ENCODE measurements at places on chromosomes 6 and 20.

GRCh38 chr6:259901-260508 is 32.3 kb upstream of the DUSP22 start:
- no peak for DNase-seq

- DNase-seq: no peak
These were observed 147.5 kb upstream of the TSHZ2 start for GRCh38 chr20:52824494-52825216.

DNA sequence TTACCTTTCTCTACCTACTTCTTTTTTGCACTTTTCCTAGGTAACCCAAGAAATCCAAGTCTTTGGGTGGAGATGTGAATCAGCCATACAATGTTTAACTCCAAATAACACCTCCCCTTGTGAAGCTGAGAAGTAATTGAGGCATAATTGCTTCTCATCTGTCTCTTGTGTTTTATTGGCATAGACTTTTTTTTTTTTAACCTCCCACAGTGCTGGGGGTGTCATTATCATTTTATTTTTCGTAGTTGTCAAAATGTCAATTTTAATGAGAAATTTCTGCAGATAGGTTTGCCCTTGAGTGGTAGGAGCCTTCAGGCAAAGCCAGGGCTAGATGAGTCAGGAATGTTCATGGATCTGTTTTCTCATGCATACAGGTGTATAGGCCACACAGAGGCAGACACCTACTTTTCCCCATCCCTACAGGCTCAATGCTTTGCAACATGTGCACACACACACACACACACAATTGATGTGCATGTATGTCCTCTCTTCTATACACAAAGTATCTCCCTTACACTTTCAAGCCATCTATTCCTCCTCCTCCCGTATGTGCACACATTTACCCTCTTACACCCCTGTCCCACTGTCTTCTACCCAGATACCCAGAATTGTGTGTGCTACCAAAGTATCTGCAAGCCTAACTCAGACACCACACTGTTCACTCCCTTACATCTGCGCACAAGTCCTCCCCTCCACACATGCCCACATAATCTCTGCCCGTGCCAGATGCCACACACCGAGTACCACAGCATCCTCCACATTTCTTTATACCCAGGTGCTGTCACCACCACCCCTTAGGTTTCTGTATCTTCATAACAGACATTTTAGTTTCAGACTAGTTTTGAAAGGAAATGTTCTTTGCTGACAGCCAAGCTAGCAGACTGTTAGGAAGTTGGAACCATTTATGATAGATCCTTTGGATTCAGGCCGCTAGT is 22.0 kb downstream of the RALY start:
- no peak for DNase-seq

- no peak for DNase-seq
These were observed 171.6 kb upstream of the SMLR1 start for GRCh38 chr6:130655586-130655985.

GRCh38 chr6:83221276-83221675 is 28.1 kb downstream of the RWDD2A start:
- no peak for DNase-seq

DNA sequence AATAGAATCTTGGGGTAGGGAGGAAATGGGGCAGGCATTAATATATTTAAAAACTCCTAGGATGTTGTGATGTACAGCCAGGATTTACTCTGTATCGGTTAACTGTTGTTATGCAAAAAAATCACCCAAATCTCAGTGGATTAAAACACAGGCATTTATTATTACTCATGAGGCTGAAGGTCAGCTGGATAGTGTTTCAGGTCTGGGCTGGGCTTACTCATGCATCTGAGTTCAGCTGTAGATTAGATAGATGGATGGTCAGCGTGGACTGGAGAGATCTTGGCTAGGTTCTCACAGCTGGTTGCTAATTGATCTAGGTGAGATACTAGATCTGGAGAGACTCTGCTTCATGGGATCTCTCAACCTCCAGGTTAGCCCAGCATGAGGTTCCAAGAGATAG is 131.4 kb downstream of the BTBD3 start:
- DNase-seq: no peak

- DNase-seq: no peak
These were observed 230.7 kb upstream of the MARCKS start for GRCh38 chr6:113626475-113626874.

DNA sequence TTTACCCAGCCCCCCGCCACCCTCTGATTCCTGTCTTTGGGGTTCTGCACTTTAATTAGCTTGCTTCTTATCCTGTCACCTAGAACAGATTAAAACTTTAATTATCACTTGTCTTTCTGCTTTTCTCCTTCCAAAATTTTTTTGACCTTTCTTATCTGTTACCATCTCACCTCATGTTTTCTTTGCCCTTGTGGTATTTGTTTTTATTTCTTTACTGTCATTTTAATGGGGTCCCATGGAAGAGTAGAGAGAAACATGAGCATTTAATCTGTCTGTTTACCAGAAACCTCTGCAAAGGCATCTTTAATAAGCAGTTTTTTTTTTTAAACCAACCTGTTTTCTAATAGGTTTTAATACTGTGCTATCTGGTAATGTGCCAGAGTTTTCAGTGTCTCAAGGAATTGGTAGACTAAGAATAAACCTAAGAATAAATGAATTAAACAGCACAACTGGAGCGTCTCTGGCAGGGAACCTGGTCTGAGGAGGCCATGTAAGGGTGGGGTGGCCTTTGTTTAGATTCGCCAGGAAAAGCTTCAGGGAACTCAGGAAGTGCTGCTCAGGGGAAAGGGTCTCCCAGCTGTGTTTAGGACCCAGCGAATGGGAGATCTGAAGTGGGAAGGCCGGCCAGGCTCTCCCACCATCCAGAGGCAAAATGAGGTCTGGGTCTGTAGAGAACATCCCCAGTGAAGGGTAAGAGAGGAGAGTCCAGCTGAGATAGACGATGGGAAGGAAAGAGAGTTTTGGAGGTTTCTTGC is 69.8 kb downstream of the ARID1B start:
- no peak for DNase-seq

- peak; percentile 78 for DNase-seq
These were observed at the start of gene BRPF3 for GRCh38 chr6:36196113-36196879. BRPF3 (plus strand) TSS chr6:36196744; CDS start chr6:36200323, 3,579 bp downstream.

GRCh38 chr20:4901031-4901818 is 100.1 kb downstream of the SLC23A2 start:
- DNase-seq: no peak

DNA sequence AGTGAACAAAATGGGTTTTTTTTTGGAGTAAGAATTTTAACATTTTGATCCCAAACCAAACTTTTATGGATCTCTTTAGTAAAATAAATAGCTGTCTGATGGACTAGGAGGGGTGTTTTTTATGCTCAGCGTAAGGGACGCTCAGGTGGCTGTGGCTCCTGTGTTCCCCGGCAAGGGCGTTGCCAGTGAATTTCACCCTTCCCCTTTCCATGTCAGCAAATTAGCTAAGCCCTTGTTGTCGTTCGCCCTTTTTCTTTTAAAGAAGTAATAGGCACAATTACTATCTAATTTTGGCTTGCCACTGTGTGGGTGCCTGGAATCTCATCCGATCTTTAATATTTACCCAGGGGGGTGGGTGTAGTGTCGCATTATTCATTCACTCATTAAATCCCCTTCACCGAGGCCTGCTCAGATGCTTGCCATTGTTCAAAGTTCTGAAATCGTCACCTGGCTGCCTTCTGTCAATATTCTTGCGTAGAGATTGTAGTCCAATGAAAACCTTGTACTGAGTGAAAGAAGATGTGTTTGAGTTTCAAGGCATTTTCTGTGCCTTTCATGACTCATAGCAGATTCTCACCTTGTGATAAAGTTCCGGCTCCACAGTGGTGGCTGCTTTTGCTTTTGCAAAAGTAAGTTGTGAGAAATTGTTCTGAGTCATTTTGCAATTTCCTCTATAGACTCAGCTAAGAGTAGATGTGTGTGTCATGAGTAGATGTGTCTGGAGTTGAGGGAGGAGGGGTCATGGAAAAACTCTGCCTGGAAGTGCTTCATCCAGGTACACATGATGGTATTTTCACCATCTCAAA is 40.0 kb upstream of the CLDN20 start:
- peak; percentile 47 for DNase-seq

DNA sequence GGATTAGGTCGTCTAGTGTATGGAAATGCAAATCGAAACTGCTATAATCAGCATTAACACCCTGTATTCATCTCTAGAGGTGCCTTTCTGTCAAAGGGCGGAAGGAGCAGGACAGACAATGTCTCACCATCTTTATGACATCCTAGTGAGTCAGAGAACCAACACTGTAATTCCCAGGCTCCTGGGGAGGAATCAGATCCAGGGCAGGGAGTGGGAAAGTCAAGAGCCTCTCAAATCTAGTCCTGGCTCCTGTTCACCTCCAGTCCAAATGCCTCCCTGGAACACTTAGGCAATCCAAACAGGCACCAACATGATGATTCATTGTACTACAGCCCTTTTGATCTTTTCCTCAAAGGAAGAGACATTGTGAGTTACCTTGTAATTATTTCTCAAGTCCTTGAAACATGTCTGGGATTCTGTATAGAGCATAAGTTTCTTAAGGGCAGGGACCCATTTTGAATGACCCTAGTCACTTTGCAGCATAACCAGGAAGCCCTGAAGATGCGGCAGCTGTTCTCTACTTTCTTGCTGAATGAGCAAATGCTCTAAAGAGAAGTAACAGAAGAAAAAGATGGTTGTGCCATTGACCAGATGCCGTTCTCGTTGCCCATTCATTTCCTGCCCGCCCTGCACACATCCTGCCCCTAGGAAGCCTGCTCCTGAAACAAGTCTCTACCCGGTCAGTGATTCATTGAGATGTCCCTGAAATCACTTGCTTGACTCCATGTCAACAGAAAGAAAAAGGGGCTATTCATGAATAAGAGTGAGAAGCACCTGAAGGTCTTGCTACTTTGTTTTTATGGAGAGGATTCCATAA is 112.8 kb upstream of the JARID2 start:
- DNase-seq: no peak

Measured in stimulated activated CD4-positive, alpha-beta T cell treated with anti-CD3 and anti-CD28 coated beads, Interleukin-4, amount 100 ng/mL, for 1 hour (primary cell).